ENCODE measurements at places on chromosomes 1 and 21. TPM values are rescaled to one million over a fixed set of nuclear protein-coding genes. Genes with fewer than 3 reads are reported as not detected.

GRCh38 chr1:245825128-245825901, 670.5 kb downstream of the KIF26B start:
- no peak for DNase-seq

DNA sequence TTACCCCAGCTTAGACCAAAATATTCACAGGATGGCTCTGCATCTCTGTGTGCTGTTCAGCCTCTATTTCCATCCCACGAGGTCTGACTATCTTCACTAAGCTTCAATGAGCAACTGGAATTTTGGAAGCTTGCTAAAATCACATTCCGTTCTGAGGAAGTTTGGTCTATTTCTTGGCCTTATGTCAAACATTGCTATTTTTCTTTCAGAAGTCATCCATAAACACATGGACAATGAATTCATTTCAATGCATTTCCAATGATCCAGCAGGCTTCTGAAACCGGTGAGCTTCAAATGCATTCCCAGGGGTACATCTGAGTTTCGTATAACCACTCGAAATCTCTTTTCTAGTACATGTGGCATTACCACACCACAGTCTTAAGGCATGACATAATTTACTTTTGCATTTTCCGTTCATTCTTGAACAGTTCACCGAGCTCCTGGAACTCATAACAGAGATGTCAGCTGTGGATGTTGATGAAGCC, 294.1 kb upstream of the KAZN start:
- no peak for DNase-seq

DNA sequence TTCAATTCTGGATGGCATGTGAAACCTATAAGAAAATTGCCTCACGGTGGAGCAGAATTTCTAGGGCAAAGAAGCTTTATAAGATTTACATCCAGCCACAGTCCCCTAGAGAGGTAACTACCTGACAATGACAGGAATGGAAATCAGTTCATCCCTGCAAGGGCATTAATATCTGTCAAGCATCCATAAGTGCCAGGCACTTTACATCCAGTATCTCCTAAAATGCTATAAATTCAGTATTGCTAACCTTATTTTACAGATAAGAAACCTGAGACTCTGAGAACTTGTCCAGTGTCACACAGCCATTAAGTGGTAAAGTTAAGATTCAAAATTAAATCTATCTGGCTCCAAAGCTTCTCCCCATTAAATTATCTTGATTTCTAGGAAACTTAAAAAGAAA, 22.3 kb downstream of the RGS13 start:
- DNase-seq: no peak

DNA sequence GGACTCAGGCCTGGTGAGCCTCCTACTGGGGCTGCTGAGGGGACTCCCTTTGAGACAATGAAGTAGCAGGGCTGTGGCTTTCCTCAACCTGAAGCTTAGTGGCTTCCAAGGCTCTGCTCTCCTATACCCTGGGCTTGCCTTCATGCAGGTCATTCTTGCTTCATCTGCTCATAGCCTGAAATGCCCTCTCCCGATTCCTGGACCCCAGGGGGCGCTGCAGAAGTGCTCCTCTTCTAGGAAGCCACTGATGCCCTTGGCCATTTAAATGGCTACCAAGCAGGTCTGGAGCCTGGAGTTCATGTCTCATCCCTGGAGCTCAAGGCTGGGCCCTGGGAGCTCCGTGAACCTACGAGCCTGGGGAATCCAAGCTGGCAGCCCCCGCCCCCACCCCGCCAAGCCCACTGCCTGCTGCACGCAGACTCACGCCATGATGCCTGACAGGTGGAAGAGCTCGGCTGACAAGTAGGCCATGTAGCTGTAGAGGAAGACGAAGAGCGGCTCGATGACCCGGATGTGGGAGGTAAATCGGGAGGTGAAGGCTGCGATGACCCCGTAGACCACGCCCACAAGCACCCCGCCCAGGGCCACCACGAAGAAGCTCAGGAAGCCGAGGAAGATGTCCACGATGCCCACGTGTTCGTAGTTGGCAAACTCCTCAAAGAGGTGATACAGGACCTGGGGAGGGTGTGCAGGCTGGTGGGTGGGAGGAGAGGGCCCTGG, 45.7 kb downstream of the SLC9A1 start:
- no peak for DNase-seq

DNA sequence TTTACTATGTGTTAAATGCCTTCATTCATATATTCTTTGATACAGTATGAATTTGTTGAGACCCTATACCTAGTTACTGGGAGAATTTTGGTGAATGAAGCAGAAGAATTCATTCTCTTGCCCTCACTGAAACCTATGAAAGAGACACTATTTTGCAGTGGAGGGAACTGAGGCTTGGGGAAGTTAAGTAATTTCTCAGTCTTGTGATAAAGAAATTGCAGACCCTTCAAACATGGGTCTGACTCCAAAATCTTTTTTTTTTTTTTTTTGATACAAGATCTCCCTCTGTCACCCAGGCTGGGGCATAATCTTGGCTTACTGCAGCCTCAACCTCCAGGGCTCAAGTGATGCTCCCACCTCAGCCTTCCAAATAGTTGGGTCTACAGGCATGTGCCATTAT, 132.1 kb downstream of the DNM3 start:
- no peak for DNase-seq

DNA sequence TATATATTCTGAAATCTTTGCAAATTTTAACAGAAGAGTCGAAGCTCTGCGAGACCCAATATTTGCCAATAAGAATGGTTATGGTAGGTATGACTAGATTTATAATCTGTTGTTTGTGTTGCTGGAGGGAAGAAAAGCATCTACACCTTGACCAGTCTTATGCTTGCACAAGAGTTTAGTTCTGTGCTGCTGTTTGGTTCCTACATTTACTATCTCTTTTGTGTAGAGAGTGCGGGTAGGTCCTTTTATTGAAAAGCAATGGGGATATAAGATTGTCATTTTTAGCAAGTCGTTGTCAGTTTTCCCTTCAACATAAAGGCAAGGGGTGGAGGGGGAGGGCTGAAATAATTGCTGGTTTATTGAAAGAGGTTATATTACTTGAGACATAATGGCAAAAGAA, 396 bp downstream of the ELAVL4 start:
- no peak for DNase-seq

DNA sequence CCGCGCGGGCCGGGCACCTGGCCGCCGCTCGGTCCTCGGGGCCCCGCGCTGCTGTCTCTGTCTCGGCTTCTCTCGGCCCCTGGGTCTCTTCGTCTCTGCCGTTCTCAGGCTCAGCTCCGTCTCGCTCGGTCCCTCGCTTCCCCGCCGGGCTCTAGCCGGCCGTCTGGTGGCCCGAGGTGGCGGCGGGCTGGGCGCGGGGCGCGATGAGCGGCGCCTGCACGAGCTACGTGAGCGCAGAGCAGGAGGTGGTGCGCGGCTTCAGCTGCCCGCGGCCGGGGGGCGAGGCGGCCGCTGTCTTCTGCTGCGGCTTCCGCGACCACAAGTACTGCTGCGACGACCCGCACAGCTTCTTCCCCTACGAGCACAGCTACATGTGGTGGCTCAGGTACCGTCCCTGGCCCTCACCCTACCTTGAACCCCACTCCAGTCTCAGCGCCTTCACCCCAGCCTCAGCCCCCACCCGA, 355 bp downstream of the SHISAL2A start:
- no peak for DNase-seq

NTNG1 gene
- total RNA-seq: under 0.01 TPM

DISP3 gene
- 0.08 TPM for total RNA-seq

KIF14 gene
- 0.17 TPM for total RNA-seq

All from liver (tissue), 10 donors.